ENCODE measurements at places on chromosomes 3 and 15.

DNA sequence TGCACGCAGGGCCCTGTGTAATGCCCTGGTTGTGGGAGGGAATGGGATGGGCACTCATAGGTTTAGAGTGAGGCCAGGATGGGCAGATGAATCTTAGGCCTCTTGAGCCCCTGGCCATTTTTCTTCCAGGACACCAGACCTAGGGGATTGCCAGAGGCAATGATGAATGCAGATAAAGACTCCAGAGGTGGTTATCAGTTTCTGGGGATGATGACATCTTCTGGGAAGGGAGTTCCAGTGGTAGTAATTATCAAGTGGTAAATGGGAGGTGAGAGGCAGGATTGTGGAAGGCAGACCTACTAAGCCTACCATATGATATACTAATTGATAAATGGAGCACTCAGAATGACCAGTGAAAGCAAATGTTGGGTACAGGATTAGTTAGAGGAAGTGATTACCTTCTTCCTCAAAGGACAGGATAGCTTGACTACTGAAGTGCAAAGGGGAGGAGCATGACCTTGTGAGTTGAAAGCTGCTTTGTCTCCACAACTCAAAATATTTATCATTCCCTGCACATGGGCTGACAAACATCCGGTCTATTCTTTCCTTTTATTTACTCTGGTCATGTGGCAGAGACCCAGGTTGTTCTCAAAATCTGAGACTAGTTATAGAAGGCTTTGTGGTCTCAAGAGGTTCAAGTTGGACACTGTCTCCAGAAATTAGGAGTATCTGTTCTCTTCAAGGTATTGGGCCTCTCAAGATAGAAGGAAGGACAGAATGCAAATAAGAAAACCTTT, 10.2 kb upstream of the MAPK6 start:
- no peak for DNase-seq

GRCh38 chr3:152350139-152350538, 81.4 kb downstream of the MBNL1 start:
- DNase-seq = no peak

- DNase-seq = no peak
These were observed 63.7 kb downstream of the DUT start for GRCh38 chr15:48394970-48395369.

- DNase-seq = no peak
These were observed 21.2 kb upstream of the NMD3 start for GRCh38 chr3:161199926-161200325.

DNA sequence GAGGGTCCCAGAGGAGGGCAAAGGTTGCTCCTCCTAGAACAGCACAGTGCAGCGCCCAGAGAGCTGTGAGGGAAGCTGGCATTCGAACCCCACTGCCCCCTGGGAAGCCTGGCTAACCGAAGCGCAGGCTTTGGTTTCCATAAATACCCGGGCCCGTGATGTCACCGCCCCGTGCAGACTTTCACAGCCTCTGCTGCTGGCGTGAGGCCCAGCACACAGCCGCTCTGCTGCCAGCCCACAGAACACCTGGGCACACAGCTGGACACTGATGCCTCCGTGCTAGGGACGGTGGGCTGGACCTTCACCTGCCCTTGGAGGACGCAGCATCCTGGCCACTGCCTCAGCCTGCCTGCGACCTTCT, 1.0 kb downstream of the IQSEC1 start:
- no peak for DNase-seq

DNA sequence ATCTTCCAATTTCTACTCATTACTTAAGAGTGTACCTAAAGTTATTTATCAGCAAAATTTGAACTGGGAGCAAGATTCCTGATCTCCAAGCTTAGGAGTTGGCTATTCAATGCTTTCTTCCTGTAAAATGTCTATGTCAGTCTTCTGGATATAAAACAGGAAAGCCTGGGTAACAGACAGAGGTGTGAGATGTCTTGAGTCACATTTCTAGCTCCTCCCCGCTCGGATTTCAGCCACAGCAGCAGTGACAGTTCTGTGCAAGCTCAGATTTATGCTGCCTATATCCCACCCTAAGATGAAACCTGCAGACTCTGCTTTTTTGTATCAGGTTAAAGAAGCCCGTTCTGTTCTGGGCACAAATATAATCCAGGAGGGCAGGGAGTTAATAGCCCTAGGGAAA, 2.1 kb upstream of the ARMC8 start:
- DNase-seq = no peak

DNA sequence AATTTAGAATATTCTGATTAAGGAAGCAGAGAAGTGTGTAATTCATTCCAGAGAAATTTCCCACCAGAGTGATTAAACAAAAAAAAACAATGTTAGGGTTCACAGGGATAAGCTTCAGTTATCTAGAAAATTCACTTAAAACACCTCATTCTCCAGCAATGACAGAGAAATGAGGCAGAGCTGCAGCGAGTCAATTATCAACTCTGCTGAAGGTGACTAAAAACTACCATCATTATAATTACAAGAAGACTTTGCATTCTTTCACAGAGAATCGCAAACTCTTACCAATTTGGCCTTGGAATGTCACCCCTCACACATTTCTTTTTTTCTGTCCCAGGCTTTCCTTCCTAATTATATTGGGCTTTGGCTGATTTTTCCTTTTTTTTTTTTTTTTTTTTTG, 117.1 kb downstream of the RAB11A start:
- no peak for DNase-seq

DNA sequence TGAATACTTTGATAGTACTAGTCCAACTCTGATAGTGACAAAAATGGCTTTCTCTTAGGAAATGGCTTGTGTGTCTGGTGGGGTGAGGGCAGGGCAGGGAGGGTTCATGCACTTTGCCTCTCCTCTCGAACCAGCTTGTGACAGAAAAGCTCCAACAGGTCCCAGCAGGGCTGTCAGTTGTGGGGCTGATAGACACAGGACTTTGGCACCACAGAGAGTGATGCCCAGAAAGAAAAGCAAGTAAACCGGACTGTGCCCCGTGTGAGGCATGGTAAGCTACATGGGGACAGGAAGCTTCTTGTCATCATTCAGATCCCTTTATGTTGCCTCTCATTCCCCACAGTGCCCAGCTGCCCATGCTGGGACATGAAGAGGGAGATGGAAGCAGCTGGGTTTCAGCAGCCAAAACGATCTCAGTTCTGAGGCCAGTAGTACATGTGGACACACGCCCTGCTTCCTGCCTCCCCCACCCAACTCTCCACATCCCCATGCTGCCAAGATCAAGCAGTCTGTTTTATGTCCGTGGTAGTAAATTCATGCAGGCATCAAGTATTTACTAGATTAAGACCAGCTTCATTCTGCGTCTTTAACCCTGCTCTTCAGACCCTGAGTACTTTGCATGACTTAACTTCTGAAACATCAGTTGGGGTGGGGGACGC, 29.7 kb upstream of the LIPC start:
- DNase-seq = no peak

DNA sequence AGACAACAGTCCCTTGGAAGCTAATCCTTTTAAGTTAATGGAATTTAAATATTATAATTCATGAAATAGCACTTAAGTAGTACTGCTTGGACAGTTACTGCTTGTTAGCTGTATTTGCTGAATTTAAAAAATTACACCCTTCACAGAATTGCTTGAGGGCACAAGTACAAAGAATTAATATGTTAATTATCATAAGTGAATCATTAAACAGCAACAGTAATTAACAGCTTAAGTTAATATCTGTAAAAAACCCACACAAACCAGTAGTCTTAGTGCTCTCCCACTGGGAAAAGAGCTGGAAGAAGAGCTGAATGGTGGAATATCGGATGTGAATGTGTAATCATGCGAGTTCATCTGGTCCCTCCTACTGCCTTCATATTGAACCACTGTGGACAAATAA, 232.0 kb downstream of the CD47 start:
- no peak for DNase-seq

DNA sequence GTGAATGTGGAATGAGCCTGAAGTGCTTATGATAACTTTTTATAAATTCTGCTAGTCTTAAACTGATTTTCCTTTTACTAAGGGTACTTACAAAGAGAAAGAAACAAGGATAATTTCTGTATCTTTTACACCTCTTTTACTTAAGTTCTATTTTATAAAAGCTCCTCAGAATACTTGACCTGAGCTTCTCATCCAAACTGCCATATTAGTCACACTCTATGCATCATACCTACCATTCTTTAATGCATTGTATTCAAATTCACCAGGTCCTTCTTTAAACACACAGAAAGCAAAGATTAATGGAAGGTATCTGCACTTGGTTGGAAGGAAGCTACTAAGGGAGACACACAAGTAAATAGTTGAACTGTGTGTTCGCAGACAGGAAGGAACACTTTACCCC, 1.6 kb upstream of the TOPAZ1 start:
- DNase-seq = no peak

DNA sequence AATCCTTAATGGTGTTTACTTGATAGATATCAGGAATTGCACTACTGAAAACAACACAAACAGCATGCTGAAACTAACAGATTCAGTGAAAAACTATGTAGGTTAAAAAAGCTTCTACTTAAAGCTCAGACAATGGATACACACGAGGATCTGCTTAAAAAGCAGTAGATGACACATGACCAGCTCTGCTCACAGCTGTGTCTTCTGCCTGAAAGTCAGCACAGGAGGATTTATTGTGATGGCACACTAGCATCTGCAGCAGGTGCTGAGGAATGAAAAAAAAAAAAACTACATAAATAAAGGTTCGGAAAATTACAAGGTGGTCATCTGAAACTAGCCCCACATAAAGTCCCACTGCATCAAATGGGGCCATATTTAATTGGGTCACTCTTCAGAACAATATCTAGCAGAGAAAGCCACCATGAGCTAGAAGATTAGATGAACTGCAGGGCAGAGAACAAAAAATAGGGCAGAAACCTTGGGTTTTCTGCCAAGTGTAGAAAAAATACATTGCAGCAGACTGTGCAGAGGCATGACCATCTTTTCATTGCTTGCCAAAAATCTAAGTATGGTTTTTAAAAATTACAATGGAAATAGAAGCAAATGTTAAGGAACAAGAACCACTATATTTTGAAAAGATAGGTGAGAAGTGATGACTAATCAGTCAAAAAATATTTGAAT, 13.2 kb upstream of the GOLM2 start:
- no peak for DNase-seq

DNA sequence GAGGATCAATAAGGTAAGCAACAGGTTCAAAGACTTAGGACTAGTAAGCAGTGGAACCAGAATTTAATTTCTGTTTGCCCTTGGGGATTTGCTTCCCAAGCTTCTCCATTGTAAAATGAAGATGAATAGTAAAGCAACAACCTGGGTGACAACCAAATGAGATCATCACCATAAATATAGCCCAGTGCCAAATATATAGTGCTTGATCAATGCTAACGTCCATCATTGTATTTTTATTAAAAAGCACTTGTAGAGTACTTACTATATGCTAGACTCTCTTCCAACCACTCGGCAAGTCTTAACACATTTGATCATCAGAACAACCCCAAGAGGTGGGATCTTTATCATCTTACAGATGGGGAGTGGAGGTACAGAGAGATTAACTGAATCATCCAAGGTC, 51.5 kb upstream of the NMNAT3 start:
- no peak for DNase-seq

GRCh38 chr3:24373198-24373959, 121.3 kb downstream of the THRB start:
- DNase-seq = no peak

- DNase-seq = no peak
These were observed 3.0 kb upstream of the GPR87 start for GRCh38 chr3:151319628-151320027.

- no peak for DNase-seq
These were observed 167.7 kb upstream of the NECTIN3 start for GRCh38 chr3:110903771-110904519.

- DNase-seq = no peak
These were observed 263.1 kb upstream of the DNAJC19 start for GRCh38 chr3:181252631-181253030.

GRCh38 chr3:182722907-182723306, 70.4 kb upstream of the ATP11B start:
- DNase-seq = no peak

DNA sequence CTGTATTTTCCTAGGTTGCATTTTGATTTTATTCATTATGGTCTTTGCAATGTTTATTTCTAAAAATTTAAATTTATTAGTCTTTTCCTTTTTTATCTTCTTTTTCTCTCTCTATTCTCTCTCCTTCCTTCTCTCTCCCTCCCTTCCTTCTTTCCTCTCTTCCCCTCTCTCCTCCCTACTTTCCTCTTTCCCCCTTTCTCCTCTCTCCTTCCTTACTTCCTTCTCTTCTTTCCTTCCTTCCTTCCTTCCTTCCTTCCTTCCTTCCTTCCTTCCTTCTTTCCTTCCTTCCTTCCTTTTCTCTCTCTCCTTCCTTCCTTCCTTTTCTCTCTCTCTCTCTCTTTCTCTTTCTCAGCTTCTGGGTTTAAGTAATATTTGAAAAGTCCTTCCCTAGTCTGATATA, 72.8 kb upstream of the RASGRF1 start:
- DNase-seq = no peak

- no peak for DNase-seq
These were observed 16.7 kb downstream of the AP3S2 start for GRCh38 chr15:89877083-89877425.

GRCh38 chr3:169146866-169147237, 516.7 kb downstream of the MECOM start:
- DNase-seq = no peak

- DNase-seq = no peak
These were observed 64.7 kb downstream of the BFSP2 start for GRCh38 chr3:133464573-133464972.

GRCh38 chr15:61158504-61159407, 70.3 kb downstream of the RORA start:
- DNase-seq = no peak

- DNase-seq = no peak
These were observed 247.4 kb downstream of the MCTP2 start for GRCh38 chr15:94478763-94479162.

DNA sequence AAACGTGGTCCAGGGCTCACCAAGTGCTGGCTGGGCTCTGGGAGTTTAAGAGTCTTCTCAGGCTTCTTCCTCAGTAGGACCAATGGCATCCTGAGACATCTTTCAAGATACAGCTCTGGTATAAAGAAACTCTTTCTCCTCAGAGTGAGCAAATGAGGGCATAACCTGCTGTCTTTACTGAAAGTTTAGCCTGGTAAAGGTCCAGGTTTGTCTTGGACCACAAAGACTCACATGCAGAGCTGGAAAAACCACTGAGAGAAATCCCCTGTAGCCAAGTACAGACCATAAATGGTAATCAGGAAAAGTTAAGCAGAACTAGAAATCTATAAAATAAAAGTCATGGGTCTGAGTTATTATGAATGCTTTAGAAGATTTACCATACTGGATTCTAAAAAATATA, 23.1 kb downstream of the CD47 start:
- no peak for DNase-seq

GRCh38 chr3:2677501-2677900, 432.7 kb downstream of the IL5RA start:
- DNase-seq = no peak

- DNase-seq = no peak
These were observed 84.5 kb downstream of the EFL1 start for GRCh38 chr15:82178061-82178460.

DNA sequence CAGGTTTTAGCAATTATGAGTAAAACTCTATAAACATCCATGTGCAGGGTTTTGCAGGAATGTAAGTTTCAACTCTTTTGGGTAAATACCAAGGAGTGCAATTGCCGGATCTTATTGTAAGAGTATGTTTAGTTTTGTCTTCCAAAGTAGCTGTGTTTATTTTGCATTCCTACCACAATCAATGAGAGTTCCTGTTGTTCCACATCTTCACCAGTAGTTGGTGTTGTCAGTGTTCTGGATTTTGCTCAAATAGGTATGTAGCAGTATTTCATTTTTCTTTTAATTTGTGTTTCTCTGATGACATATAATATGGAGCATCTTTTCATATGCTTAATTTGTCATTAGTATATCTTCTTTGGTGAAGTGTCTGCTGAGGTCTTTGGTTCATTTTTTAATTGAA, 185.1 kb upstream of the GALNT15 start:
- no peak for DNase-seq

Data from stimulated activated CD4-positive, alpha-beta T cell treated with anti-CD3 and anti-CD28 coated beads, Interleukin-1b, Interleukin-23, amount 100 ng/mL, for 24 hours (primary cell).